ENCODE measurements at places on chromosomes 16 and 17.

DNA sequence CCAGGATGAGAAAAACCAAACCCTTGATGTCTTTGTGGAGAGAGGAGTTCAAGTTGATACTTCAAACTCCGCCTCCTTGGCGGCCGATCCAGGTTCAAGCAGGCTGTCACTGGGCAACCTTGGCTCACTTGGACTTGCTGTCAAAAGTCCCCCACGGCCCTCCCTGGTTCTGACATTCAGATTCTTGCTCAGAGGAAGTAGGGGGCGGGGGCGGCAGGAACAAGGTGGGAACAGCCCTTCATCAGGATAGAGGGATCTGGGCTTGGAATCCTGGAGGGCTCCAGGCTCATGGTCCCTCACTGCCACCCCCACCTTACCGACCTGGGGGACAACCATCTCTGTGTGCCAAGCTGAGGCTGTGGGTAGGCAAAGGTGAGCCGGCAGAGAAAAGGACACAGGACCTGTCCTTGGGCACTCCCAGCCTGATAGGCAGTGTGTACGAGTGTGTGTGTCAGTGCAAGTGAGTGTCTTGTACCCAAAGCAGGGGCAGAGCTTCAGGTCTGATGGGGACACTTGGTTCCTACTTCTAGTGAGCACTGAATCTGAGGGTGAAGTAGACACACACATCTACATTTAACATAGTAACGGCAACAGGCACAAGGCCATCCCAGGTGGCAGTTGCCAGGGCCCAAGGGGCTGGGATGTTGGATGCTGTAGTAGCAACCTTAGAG lies 6.6 kb upstream of the TSPOAP1 start:
- no peaks in the 10 kb centered on the region for H3K36me3 ChIP-seq
- H3K4me1 ChIP-seq = peaks cover 12% of the 10 kb centered on the region
- H3K27ac ChIP-seq = no peak overlapping the region
- H3K4me3 ChIP-seq = no peak overlapping the region
- DNase-seq = no peak
- no peaks in the 10 kb centered on the region for H3K27me3 ChIP-seq

GRCh38 chr17:78645421-78646295 lies 68.5 kb upstream of the DNAH17 start:
- H3K4me3 ChIP-seq = no peak overlapping the region
- H3K4me1 ChIP-seq = peaks cover 6% of the 10 kb centered on the region
- no peak for DNase-seq
- H3K27ac ChIP-seq = no peak overlapping the region
- H3K36me3 ChIP-seq = no peaks in the 10 kb centered on the region
- H3K27me3 ChIP-seq = no peaks in the 10 kb centered on the region

- H3K27me3 ChIP-seq = no peaks in the 10 kb centered on the region
- H3K36me3 ChIP-seq = peaks cover 73% of the 10 kb centered on the region
- no peak for DNase-seq
These were observed 4.1 kb downstream of the CISD3 start for GRCh38 chr17:38733982-38734973.

DNA sequence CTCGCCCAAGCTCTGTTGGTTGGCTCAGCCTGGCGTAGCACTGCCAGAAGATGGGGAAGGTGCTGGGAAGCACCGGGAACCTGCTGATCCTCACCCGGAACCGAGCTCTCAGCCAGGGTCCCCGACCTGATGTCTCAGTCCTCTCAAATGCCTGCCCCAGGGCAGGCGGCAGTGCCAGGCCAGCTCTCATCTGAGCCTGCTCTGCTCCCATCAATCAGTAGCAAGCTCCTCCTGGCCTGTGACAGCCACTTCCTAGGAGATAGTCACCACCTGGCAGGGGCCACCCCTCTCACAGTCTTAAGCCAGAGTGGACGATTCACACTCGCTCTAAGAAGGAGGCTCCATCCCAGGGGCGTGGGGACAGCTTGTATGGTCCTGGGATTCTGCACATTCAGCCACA lies 62.0 kb downstream of the ENGASE start:
- H3K4me3 ChIP-seq = no peak overlapping the region
- no peak overlapping the region for H3K27ac ChIP-seq
- peaks cover 70% of the 10 kb centered on the region for H3K27me3 ChIP-seq

DNA sequence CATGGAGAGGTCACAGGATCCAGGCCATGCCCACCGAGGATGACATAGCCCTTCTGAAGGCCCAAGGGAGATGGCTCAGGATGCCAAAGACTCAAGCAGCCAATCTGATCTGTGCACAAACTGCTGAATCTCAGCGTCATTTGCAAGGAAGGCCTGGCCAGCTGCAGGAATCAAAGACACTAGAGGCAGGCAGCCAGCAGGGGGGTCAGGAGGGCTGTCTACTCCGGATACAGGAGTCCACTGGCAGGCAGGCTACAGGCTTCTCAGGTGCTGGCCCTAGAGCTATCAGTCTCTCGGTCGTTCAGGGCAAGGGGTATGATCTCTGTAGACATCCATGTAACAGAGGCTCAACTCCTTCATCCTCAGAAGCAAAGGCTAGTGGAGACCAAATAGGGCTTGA lies 1735.3 kb downstream of the TP53TG3F start:
- no peak overlapping the region for H3K4me3 ChIP-seq
- no peaks in the 10 kb centered on the region for H3K36me3 ChIP-seq
- no peak for DNase-seq
- no peaks in the 10 kb centered on the region for H3K4me1 ChIP-seq

DNA sequence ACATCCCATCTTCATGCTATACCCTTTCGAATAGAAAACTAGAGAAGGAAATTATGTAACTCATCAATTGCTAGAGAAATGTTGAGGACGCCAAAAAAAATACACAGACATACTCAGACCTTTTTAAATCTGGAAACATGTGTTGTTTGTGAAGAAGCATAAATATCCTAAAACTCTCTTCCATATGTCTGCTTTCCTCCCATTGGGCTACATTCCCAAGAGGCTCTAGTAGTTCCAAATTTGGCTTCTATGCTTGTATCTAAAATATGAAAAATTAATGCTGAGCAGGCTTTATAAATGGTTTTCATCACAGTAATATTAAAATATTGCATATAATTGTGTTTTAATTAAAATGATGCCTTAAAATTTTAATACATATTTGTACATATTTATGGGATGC lies 297.9 kb upstream of the PSMD7 start:
- H3K36me3 ChIP-seq = no peaks in the 10 kb centered on the region
- H3K27ac ChIP-seq = no peak overlapping the region
- no peak for DNase-seq
- H3K4me1 ChIP-seq = no peaks in the 10 kb centered on the region

DNA sequence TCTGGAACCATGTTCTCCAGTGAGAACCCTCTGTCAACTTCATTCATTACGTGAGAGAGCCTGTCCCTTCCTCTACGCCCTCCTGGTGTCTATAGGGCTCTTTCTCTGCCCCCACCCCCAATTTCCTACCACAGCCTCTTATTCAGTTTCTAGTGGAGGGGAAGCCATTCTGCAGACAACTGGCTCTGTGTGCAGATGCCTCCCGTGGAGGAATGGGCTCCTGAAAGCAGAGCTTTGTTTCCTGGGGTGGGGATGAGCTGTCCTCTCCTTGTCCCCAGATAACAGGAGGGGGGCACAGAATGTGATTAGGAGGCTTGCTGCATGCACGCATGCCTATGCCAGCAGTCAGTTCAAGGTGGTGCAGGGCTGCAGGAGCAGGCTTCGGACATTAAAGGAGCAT lies 31.6 kb downstream of the MMP15 start:
- no peaks in the 10 kb centered on the region for H3K27me3 ChIP-seq
- H3K4me3 ChIP-seq = no peak overlapping the region
- no peaks in the 10 kb centered on the region for H3K4me1 ChIP-seq
- no peak for DNase-seq

DNA sequence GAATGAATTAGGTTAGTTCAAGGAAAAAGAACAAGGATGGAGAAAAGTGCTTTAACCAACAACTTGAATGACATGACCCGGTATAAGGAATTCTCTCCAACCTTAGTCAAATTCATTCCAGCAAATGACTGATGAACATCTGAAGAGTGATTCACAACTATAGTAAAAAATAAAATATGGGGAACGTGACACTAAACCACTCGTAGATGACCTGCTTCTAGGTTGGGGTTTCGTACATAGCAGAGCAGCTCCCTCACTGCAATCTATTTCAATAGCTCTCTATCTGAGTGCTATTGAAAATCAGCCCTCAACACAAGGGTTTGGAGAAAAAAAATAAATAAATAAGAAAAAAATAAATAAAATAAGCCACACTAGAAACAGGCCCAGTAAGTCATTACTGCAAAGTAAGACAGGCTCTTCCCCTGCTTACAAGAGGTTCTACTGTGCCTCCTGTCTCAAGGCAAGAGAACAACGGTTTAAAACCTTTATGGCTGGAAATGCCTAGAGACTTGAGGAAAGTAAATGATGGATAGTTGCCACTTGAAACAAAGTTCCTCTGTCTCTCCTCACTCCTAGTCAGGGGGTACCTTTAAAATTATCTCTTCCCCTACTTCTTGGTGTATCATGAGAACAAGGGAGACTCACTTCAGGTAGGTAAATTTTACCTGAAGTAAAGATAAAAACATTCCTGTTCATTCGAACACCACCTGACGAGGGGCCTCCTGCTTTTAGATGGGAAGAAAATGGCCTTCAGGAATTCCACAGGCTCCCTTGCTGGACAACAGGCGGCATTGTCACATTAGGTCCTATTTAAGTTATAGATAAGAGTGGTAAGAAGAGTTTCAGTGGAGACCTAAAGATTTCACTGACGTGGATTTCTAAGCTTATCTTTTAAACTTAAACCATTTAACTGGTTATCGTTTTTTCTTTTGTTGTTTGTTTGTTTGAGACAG lies 20.5 kb downstream of the COG7 start:
- no peak overlapping the region for H3K4me3 ChIP-seq
- H3K27me3 ChIP-seq = no peaks in the 10 kb centered on the region
- peaks cover 49% of the 10 kb centered on the region for H3K36me3 ChIP-seq
- no peak for DNase-seq
- H3K4me1 ChIP-seq = no peaks in the 10 kb centered on the region

GRCh38 chr16:1163567-1164055 lies 10.7 kb downstream of the CACNA1H start:
- H3K27ac ChIP-seq = no peak overlapping the region
- H3K27me3 ChIP-seq = peaks cover 39% of the 10 kb centered on the region
- H3K36me3 ChIP-seq = no peaks in the 10 kb centered on the region
- DNase-seq = no peak
- H3K4me3 ChIP-seq = no peak overlapping the region

- no peaks in the 10 kb centered on the region for H3K27me3 ChIP-seq
- DNase-seq = no peak
- peak overlapping the region; percentile 52 for H3K4me3 ChIP-seq
- H3K27ac ChIP-seq = peak overlapping the region; percentile 82
- H3K4me1 ChIP-seq = peaks cover 8% of the 10 kb centered on the region
These were observed 384 bp downstream of the TMEM107 start for GRCh38 chr17:8175795-8176196.

DNA sequence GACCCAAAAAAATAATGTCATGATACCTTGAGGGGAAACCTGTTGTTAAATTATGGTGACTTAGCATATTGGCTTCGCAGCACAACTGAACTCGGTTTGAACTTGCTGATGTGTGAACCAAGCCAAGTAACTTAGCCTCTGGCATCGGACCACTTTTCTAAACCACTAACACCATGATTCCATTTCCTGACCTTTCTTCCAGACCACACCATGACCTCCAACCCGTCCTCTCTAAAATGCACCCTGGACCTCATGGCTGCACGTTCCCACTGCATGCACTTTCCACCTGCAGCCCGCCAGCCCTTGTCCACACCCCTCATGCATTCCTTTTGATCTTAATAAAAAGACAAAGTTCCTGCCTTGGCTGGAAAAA lies 29.3 kb downstream of the DYNLRB2 start:
- no peak overlapping the region for H3K4me3 ChIP-seq
- no peak overlapping the region for H3K27ac ChIP-seq
- no peaks in the 10 kb centered on the region for H3K4me1 ChIP-seq
- DNase-seq = no peak
- no peaks in the 10 kb centered on the region for H3K36me3 ChIP-seq

DNA sequence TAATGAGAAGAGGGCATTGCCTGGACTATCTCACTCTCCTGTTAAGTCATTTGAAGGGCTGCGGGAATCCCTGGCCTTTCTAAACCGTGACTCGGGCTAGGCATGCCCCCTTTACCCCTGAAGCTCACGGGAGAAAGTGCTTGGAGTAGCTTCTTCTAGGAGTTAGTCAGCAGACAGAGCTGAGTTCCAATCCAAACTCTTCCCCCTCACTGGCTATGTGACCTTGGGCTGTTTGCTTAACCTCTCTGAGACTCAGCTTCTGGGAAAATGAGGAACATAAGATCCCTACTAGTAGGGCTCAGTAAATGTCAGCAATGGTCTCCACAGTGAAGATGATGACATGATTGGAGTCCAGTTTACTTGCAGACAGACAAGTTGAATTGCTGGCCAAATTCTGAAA lies 5.7 kb upstream of the B9D1 start:
- H3K27ac ChIP-seq = no peak overlapping the region
- H3K36me3 ChIP-seq = no peaks in the 10 kb centered on the region
- H3K4me1 ChIP-seq = no peaks in the 10 kb centered on the region
- no peaks in the 10 kb centered on the region for H3K27me3 ChIP-seq
- DNase-seq = no peak

DNA sequence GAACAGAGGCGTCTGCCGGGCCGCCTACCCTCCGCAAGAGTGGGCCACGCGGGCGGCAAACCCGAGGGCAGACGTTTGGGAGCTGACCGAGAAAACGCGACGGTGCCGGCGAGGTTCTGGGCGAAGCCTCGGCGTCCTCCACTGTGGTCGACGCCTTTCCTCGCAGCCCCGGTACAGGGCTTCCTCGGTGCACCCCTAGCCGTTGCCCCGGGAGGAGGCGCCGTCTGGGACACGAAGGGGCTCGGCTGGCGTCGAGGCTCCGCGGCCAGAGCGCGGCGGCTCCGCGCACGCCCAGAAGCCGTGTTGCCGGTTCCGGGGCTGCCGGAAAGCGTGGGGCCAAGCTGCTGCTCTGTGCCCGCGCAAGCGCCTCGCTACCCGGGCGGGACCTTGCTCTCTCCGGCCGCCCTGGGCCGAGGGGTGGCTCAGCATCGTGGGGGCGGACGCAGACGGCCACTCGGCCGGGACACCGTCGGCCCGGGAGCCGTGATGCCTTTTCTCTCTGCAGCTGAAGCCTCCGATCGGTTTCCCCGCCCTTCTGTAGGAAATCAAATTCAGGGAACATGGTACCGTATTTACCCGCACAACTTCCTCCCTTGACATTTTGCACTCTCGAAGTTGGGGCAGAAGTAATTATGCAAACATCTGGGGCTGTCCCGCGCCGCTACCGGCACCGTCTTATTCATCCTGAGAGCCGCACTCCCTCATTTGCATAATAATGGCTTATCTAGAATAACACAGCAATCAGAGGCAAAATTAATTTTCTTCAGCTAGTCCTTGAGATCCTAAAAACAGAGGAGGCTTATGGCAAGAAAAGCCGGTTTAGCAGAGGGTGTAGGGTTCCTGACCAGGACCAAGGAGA lies 7.3 kb upstream of the CBX8 start:
- H3K27ac ChIP-seq = no peak overlapping the region
- no peak for DNase-seq
- peaks cover 3% of the 10 kb centered on the region for H3K4me1 ChIP-seq
- no peaks in the 10 kb centered on the region for H3K36me3 ChIP-seq
- H3K4me3 ChIP-seq = peak overlapping the region; percentile 19
